ENCODE measurements at places on chromosomes 16 and 17.

GRCh38 chr16:70749006-70749678 lies 51.8 kb downstream of the VAC14 start:
- no peak for DNase-seq

DNA sequence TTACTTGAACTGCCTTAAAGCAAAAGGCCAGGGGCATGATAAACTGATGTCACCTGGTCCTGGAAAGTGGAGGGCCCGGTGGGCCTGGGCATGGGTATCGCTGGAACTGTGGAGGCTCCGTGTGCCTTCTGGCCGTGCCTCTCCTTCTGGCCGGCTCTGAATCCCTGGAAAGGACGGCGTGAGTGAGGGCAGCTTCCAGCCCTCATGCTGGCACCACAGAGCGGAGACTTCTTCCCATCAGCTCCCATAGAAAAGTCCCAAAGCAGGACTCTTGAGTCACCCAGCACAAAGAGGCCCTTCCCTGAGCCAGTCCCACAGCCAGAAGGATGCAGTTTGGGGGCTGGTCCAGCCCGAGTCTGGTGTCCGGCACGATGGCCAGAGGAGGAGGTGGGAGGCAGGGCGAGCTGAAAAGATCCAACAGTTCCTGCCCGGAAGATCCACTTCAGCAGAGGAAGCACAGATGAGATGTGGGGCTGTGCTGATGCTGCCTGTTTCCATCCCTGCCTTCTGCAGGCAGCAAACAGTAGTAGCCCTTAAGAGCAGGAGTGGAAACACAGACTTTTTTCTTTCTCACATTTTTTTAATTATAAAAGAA lies 7.8 kb downstream of the GAA start:
- DNase-seq = no peak

DNA sequence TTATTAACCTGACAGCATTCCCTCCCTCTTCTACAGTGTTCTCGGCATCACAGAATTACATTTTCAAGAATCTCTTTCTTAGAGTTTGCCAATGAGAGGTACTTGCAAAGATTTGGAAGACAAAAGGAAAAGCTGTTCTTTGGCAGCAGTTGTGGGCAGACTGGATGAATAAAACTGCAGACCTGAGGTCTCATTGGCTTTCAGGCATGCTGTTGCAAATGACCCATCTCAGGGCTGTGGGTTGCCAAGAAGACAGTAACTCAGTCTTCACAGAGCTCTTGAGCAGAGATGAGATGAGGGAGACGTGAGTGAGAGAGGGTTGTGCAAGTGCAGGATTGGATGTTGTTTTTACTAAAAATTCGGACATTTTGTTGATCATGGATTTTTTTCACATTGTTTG lies 11.3 kb upstream of the USP31 start:
- no peak for DNase-seq

- DNase-seq = no peak
Observed at GRCh38 chr17:45871718-45872117, 22.6 kb upstream of the MAPT start.

- DNase-seq = no peak
Observed at GRCh38 chr16:2761886-2762583, 9.6 kb downstream of the SRRM2 start.

DNA sequence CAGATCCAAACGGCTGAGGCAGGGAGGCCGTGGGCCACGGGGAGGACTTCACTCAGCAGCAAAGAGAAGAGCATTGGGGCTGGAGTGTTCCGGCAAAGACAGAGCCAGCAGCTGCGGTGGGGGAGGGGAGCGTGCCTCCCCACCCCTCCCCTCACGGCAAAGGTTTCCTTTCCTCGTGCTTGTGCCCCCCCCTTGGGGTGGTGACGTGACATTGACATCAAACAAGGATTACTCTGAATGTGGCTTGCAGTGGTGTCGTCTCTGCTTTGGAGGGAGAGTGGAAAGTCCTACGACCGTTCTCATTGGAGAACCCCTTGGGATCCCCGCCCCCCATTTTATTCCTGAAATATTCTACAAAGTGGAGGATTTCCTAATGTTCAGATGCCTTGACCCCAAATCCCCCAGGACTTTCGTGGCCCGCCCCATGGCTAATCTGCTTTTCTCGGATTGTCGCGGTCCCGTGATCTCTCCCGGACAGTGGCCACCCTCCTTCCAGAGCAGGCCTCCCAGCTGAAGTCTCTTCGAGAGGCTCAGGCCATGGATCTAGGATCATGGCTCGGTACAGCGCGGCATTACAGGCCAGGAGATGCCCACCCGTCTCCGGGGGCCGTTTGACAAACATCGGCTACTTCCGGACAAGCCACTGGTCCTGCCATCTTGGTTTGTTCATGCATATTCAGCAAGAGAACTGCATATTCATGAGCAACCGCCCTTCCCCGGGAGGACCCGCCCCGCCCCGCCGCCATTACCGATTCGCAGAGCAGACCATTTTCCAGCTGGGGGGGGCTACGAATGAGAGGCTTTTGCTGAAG lies 705 bp upstream of the POLR2A start:
- DNase-seq = peak; percentile 96

Measured in CD4-positive, alpha-beta T cell treated with Interleukin-1 beta for 1 hour (primary cell).